Cardiac septum (tissue), 1 donor: ENCODE measurements at places on chromosomes 5 and 9. TPM values are rescaled to one million over a fixed set of nuclear protein-coding genes. Genes with fewer than 3 reads are reported as not detected.

GRCh38 chr5:143552680-143553079 lies 149.2 kb upstream of the NR3C1 start:
- no peak for DNase-seq

GRCh38 chr9:5951686-5952211 lies 61.1 kb downstream of the MLANA start:
- DNase-seq, result no peak

GRCh38 chr9:137228506-137228967 lies 1.2 kb downstream of the RNF224 start:
- no peak for DNase-seq

GRCh38 chr5:93736284-93736683 lies 5.1 kb downstream of the POU5F2 start:
- no peak for DNase-seq

DNA sequence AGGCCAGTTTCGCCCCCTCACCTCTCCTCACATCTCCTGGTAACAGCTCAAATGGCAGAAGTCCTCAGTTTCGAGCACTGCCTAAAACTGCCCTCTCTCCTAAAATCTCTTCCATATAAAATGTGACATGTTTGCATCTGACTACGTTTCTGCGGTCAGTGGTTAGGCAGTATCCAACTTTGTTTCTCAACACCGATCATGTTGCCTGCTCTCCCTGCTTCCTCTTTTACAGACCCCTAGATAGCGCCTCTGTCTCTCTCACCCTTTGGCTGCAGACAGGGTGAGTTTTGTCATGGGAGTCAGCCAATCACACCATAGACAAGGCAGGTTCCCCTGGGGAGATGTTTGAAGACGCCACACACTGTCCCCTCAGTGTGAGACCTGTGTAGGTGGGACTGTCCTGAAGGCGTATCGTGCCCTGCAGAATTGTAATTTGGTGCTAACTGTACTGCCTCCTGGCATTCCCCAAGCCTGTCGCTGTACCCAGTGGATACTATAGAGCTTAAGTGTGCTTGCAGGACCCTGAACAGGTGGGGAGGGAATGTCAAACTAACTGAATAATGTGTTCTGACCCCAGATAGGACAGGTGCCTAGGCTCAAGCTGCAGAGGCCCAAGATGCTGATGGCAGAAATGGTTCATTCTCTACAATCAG lies 1.1 kb downstream of the HEXB start:
- no peak for DNase-seq

GRCh38 chr5:163633926-163634460 lies 128.6 kb downstream of the MAT2B start:
- no peak for DNase-seq

PLAC8L1 gene
- total RNA-seq, result not detected

CTNND2 gene
- total RNA-seq, result 41.3 TPM
